ENCODE measurements at places on chromosomes 7 and 10. TPM values are rescaled to one million over a fixed set of nuclear protein-coding genes. Genes with fewer than 3 reads are reported as not detected.

DNA sequence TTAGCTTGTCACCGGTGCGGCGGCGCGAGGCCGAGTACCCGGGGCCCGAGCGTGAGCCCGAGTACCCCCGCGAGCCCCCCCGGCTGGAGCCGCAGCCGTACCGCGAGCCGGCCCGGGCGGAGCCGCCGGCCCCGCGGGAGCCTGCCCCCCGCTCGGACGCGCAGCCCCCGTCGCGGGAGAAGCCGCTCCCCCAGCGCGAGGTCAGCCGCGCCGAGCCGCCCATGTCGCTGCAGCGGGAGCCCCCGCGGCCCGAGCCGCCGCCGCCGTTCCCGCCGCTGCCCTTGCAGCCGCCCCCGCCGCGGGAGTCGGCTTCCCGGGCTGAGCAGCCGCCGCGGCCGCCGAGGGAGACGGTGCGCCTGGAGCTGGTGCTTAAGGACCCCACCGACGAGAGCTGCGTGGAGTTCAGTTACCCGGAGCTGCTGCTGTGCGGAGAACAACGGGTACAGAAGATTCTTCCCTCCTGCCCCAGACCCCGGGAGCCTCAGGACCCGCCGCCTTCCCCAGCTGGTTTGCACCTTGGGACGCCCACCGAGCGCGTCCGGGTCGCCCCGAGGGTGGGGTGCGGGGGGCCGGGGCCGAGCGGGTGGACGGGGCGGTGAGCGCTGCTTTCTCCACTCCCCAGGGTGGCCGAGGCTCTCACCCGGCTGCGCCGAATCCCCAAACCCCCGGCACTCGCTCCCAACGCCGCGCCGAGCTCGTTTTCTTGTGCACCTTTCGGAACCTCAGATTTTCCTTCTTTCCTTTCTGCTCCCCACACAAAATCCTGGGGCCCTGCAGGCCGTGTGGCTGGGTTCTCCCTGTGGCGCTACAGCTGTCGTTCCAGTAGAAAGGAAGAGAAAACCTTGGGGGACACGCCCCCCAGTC is 708 bp downstream of the UBN2 start:
- DNase-seq = no peak

DNA sequence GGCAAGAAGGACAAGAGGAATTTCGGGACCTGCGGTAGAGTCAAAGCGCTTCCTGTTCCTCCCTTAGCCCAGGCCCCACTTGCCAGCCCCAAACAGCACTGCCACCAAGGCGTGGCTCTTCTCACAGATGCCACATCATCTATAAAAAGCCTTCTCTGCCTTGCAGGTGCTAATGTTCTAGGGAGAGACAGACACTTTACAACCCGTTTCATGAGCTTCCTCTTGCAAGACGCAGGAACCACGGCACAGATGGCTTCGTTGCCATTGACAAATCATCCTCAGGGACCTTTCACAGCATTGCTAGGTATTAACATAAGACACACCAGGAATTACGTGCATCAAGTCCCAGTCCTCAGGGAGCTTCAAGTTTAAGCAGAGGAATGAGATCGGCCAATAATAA is 180.9 kb downstream of the JCAD start:
- no peak for DNase-seq

DNA sequence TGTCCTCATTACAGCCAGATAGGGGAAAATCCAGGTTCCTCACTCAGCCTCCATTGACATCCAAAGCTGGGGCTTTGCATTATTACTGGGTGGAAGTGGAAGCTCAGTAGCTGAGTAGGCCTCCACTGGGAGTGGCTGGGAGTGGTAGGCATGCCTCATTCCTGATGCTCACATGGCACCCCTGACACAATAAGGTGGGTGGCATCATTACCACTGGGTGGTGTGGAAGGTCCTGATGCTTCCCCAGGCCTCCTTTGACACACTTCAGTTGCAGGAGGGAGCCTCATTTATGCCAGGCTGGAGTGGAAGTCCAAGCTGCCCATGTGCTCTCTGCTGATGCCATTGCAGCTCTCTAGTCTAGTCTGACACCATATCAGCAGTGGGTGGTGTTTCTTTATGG is 48.2 kb upstream of the GPR141 start:
- DNase-seq = no peak

GRCh38 chr10:69048103-69048502 is 39.8 kb upstream of the SRGN start:
- DNase-seq = no peak

DNA sequence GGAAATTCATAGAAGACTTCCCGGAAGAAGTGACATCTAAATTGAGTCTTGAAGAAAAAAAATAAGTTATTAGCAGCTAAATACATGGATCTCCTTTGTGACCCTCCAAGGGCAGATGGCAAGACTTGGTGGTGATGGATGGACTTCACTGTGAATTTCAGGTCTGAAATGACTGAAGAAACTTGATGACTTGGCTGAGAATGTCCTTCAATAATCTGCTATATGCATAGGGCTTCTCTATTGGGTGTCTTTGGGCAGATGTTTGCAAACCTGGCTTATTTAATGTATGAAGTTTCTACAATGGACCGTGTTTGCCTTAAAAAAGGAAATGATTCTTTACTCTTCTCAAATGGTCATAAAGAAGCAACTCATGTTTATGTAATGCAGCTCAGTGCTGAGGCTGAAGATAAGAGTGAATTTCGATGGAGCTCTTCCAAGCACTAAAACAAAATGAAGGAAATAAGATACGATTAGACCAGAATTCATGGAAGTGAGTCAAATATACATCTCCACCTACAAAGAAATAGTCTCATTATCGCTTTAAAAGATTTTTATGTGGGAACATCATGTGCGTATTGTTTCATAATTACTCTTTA is 116.6 kb upstream of the WDR11 start:
- no peak for DNase-seq

GRCh38 chr7:25863005-25863728 is 288.8 kb upstream of the NFE2L3 start:
- DNase-seq = no peak

GRCh38 chr10:131775433-131775832 is 125.4 kb upstream of the PPP2R2D start:
- no peak for DNase-seq

GRCh38 chr10:117718986-117719920 is 176.7 kb downstream of the EMX2 start:
- no peak for DNase-seq

GRCh38 chr7:13920053-13920697 is 69.3 kb downstream of the ETV1 start:
- peak; percentile 74 for DNase-seq

- peak; percentile 61 for DNase-seq
These were observed 149.4 kb upstream of the ZMIZ1 start for GRCh38 chr10:78919181-78919966.

DNA sequence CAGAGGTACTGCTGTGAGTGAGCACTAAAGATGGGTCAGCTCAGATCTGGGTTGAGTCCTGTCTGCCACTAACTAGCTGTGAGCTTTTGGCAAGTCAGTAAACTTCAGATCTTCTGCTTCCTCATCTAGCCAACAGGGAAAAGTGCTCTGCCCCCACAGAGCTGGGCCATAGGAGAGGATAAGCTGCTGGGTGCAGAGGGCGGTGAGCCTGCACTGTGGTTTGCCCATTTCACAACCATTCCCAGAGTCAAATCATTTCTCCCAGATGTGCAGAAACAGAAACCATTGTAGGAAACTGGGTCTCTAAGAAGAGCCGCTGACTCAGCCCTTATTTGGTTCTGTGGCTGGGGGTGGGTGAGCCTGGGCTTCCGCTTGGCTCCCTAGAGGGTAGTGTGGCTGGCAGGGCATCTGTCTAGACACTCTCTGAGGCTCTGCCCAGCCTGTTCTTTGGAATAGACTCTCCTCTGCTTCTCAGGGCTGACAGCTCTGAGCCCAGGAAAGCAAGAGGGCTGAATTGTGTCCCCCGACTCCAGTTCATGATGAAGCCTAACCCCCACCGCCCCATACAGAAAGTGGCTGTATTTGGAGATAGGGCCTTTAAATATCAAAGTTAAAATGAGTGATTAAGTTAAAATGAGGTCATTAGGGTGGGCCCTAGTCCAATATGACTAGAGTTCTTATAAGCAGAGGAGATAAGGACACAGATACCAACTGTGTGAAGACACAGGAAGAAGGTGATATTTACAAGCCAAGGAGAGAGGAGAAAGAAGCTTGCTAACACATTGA is 29.5 kb upstream of the ARHGAP22 start:
- no peak for DNase-seq

- DNase-seq = no peak
These were observed 78.3 kb downstream of the RAPGEF5 start for GRCh38 chr7:22278660-22279059.

- DNase-seq = no peak
These were observed 91.9 kb downstream of the MYL10 start for GRCh38 chr7:101537205-101537604.

DNA sequence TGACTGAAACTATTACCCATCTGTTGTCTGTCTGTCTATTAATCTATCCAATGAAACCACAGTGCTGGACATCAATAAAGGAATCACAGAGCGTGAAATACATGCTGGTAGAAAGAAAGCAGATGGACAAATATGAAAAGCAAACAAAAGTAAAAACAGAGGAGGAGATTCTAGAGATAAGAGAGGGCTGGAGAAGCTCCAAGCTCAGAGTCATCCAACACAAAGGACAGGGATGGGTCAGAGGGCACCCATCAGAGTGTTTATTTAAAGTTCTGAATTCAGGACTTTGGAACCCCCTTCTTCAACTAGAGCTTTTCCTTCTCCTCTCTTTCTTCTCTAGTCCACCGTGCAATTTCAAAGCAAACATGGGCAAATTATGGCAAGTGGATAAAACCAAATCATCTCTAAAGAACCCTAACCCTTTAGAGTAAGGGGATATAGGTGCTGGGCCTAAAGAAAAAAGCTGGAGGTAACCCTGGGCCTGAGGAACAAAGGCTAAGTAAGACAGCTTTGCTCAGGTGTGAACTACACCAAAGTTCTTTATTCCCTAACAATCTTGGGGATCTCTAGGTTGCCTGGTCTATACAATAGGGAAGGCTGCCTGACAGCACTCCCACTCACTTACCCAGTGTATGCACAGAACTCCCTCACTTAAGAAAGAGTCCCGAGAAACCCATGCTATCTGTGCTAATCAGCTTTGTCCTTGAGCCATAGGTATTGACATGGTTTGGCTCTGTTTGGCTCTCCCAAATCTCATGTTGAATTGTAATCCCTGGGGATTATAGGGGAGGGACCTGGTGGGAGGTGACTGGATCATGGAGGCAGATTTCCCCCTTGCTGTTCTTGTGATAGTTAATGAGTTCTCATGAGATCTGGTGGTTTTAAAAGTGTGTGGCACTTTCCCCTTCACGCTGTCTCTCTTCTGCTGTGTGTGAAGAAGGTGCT is 97.0 kb downstream of the BAMBI start:
- DNase-seq = no peak

- DNase-seq = no peak
These were observed 3.7 kb downstream of the STX1A start for GRCh38 chr7:73715648-73716317.

DNA sequence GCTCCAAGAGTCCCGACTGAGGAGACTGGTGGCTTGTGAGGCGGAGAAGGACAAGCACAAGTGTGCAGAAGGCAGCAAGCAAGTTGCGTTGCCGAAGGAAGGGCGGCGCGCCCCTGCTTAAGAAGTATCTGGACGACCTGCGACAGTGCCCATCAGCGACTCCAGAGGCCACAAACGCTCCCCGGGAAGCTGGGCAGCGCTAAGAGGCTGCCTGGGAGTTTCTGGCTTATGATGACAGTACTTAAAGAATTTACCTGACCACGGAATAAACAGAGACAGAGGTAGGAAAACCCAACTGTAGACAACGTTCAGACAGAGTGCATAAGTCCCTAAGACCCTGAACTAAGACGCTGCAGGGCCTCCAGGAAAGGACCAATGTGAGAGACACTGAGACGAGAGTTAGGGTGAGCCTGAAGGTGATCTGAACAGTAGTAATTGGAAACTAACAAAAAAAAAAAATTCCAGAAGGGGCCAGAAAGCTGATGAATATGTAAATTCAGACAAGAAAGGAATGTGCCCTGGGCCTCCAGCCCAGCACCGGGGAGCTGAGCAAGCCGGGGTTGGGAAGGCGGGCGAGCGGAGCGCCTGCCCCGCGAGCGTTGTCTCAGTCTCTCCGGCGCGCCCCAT is 1.0 kb downstream of the OSBPL3 start:
- no peak for DNase-seq

Gene GHRHR
- polyA plus RNA-seq = not detected

Gene SFXN2
- 49.0 TPM for polyA plus RNA-seq

Gene GNG11
- 56.6 TPM for polyA plus RNA-seq

Gene NUDT13
- 5.4 TPM for polyA plus RNA-seq

Gene IRF5
- polyA plus RNA-seq = 14.7 TPM

Gene UCN3
- 1.7 TPM for polyA plus RNA-seq

Gene FEZF1
- polyA plus RNA-seq = not detected

Gene VSTM2A
- 3.1 TPM for polyA plus RNA-seq

Measured in right renal pelvis (tissue), 4 donors.